Epithelial cell of prostate (primary cell): ENCODE measurements at places on chromosomes 16 and 17.
A peak's percentile ranks its signal among the peaks of the same experiment; 100 is the strongest.

DNA sequence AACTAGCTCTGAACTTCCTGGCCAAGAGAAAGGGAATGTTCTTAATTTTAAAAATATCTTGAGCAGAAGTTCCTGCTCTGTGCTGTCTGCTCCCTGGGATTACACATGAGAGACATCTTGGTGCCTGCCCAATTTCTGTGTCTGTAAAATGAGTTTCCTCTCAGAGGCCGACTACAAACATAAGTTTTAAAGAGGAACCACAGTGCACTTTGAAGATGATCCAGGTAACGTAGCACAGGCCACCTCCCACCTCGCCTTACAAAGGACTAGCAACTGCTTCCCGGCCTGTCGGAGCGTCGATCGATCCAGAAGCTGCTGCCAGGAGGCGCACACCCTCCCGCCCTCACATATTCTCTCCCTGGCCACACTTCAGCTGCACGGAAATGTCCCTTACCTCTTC, 55.0 kb upstream of the ATP2A3 start:
- no peak for DNase-seq

GRCh38 chr17:1629504-1630310, 1.1 kb upstream of the SLC43A2 start:
- DNase-seq, result no peak

DNA sequence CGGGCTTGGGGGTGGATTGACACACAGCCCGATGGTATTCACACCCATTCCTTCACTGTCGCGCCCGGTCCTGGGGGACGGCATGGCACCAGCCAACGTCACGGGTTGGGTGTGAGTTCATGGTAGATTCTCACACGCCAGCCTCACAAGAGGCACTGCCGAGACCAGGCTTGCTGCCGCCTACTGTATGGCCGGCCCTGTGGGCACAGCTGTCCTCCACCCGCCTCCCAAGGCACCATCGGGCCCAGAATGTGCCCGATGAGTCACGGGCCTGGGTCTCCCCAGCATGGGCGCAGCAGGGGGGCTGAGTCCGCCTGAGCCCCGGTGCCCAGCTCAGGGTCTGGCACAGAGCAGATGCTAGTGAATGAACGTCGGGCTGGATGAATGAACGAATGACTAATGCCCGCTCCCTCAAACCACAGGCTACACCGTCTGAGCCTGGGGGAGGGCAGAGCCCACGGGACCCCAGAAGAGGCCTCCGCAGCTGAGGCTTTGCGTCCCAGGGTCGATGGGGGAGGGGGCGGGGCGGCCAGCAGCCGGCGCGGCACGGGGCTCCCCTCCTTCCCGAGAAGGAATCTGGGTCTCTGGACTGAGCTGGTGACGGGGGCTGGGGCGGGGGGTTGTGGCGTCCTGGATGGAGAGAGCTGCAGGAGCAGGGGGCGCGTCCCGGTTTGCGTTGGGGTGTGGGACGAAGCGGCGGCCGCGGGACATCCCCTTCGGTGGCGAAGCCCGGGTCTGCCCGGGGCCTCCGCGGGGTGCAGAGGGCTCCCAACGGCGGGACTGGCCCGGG, 829 bp downstream of the PITPNM3 start:
- DNase-seq, result no peak

DNA sequence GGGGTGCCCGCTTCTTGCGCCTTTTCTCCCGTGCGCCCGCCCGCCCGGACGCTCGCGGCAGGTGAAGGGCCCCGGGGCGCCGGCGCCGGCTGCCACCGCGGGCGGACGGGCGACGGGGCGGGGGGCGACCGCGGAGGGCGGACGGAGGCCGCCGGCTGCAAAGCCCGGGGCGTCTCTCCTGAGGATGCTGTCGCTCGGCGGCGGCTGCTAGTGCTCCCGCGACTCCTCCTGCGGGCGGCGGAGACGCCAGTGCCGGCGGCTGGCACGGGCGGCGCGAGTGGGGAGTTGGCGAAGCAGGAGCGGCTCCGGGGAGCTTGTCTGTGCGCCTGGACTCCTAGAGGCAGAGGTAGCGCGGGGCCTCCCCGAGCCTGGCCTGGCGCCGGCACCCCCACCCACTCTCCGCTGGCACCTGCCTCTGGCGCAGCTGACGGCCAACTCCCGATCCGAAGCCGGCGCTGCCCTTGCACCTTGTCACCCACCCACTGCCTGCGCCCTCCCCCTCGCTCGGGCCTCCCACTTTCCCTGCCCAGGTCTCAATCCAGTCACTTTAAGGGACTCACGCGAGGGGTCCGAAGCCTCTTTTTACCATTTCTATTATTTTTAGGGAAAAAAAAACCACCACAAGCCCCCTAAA, at the start of gene FAM20A:
FAM20A (minus strand) TSS at position 437 of the 634 bp plus-strand sequence. CDS start 701 bp downstream, outside the sequence.
- no peak for DNase-seq

DNA sequence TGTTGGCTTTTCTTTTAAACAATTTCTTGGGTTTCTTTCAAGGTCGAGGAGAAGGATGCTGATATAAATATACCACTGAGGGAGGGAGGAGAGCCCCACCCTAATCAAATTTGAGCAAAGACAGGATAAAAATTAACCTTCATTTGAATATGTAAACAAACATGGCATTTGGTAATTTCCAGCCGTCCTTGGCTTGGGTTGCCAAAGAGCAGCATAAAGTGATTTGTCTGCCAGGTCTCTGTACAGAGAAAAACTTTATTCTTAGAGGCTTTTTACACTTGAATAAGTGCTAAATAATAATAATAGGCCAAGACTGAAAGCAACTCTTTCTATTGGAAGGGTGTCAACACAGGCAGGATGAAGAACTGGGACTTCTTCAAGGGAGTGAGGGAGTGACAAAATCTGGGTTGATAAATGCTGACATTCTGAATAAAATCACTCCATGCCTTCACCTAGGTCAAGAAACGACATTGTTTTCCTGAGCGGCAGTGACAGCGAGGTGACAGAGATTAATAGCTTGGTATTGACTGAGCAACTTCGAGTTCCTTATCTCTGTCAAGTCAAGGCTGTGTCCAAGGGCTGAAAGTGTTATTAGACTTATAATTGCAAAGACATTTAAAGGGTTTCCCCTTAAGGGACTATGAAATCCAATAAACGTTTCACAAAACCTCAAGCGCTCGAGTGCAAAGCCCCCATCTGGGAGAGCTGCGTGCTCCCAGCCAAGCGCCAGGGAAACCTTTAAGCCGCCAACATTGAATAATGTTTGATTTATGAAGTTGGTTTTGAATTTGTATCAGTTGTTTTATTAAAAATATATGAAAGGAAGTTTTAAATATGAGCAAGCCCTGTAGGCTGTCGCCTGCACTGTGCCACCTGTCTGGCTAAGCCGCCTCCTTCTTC, 269.5 kb upstream of the N4BP1 start:
- DNase-seq, result no peak

GRCh38 chr17:58351831-58352595, at the start of gene SUPT4H1:
Gene SUPT4H1, minus strand, starts transcription at chr17:58352201. Its CDS starts 66 bp downstream, at chr17:58352135.
- DNase-seq, result peak; percentile 77

GRCh38 chr17:65556910-65557348, 4.5 kb downstream of the AXIN2 start:
- no peak for DNase-seq

DNA sequence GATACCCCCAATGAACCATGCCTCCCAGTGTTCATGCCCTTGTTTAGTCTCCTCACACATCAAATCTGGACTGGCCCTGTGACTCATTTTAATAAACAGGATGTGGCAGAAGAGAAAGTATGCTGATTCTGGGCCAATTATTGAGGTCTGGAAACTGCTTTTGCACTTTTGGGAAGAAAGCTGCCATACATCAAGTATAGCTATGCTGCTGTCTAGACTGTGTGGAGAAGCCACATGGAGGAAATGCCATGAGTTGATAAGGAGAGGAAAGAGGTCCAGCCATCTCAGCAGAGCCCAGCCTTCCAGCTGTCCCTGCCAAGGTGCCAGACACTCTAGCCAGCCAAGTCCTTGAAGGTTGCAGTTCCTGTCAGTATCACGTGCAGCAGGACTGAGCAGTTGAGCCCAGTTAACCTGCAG, 16.7 kb downstream of the RPRML start:
- no peak for DNase-seq

GRCh38 chr16:31713945-31714902, 159.4 kb upstream of the ZNF267 start:
- no peak for DNase-seq

DNA sequence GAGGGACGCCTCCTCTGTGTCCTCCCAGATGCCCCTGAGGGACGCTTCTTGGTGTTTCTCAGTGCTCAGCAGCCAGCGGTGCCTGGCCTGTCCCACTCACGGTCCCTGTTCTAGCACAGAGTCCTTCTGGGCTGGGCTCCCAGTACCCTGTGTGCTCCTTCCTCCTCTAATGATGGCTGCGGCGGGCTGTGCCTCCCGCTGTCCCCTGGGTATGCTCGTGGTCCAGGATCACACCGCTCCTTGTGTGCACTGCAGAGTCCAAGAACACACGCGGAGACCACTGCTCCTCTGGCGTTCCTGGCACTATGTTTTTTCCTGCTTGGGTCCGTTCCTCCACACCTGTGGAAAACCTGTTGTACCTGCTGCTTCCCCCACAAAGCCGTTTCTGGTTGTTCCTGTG, 15.1 kb upstream of the IRF8 start:
- DNase-seq, result no peak

DNA sequence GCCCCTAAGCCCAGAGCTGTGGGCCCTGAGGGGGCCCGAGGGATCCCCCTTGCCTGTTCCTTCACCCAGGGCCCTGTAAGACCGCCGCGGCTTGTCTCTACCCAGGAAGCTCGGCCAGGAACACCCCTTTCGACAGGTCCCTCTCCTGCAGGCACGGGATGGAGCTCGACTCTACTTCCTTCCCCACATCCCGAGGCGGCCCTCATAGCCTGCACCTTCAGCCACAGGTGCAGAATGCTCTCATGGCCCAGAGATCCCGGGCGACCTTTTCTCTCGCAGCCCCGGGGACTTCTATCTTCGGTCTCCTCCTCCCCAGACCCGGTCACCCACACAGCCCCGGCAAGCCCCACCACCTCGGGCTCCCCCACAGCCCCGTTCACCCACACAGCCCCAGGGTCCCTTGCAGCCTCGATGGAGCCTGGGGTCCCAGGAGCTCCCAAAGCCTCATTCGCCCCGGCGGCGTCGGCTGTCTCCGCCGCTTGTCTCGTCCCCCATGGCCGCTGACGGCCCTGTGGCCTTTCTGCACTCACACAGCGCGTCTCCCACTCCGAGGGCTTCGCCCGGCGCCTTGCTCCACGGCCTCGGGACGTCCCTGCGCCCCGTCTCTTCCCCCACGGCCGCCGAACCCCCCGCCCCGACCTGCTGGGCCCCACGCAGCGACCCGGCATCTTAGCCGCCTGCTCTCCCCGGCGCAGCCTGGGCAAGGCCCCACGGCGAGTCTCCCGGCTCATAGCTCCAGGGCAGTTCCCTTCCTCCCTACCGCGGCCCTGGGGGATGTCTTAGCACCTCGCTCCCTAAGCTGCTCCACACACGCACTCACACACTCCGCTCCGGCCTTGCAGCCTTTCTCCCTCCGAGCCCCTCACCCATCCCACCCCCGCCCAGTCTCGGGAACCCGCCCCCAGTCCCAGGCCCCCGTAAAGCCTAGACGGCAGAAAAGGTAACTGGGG, 650 bp downstream of the KIAA0753 start:
- DNase-seq, result no peak

DNA sequence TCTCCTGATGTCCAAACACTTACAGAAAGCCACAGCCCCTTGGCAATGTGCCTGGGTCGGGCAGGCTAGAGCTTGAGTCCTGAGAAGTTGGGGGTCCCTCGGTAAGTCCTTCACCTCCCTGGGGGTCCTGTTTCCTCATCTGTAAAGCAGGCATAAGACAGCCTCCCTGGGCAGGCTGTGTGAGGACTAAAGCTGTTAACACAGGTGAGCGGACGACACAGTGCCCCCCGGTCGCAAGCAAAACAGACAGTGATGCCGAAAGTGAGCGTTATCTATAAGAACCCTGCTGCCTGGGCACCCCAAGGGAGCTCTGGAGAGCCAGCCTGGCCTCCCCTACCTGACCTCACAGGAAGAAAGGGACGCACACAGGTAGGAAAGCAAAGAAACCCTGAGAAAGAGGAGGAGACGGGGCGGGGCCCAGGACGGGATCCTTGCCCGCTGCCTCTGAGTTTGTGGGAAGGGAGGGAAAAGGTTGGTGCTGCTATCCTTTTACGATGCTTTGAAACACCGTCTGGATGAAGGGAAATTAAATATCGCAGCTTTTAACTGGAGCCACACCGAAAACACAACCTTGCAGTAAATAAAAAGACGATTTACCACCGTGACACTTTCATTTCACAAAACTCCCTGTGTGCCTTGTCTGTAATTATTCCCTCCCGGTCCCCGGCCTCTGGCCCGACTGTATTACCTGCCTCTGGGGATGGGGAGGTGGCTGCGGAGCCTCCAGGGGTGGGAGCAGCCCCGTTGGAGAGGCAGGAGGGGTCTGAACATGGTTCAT, 67.1 kb downstream of the ENGASE start:
- no peak for DNase-seq

DNA sequence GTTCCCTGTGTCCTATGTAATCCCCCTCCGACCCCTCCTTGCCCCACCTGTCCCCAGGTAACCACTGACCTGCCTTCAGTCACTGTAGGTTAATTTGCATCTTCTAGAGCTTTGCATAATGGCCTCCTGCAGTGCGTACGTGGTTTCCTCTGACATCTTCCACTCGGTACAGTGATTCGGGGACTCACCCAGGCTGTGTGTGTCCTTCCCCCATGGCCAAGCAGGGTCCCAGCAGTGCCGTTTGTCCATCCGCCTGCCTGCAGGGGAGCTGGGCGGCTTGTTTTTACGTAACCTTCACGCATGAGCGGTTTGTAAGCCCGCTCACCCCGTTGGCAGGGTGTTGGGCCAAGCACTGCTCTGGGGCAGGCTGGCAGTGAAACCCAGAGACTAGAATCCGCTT, 7.9 kb downstream of the MAPK8IP3 start:
- DNase-seq, result no peak

GRCh38 chr17:28338056-28338768, 2.7 kb downstream of the TNFAIP1 start:
- no peak for DNase-seq

- no peak for DNase-seq
These were observed 1.8 kb upstream of the KRT10 start for GRCh38 chr17:40824015-40824832.

DNA sequence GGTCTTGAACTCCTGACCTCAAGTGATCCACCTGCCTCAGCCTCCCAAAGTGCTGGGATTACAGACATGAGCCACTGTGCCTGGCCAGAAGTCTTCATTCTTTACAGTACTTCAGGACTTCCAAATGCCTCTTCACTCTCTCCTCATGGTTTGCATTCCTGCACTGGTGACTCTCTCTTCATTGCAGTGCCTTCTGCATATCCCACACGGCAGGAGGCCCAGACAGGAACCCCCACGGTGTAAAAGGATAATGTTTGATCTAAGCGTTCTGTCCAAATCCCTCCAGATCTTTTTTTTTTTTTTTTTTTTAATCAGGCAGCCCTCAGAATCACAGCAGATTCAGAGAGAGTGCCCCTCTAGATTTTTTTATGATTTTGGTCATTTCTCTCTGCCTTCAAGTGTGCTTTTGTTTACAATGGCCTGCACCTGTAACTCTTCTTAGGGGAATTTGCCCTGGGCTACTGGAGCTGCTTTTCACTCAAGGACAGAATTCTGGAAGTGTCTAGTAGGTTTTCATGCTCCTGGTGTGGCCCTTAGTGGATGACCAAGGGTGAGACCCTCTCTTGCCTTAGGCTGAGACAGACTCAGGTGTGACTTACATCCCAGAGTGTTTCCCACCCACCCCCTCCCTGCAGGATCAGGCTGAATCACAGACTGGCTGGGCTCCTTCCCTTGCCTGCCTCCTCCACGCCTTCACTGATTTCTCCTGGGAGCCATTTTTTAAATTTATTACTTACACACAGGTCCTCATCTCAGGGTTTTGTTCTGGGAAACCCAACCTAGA, 19.8 kb upstream of the NF1 start:
- DNase-seq, result no peak

- DNase-seq, result no peak
These were observed 19.3 kb downstream of the HSF5 start for GRCh38 chr17:58468944-58469343.

- no peak for DNase-seq
These were observed 21.2 kb downstream of the CORO7 start for GRCh38 chr16:4395055-4395726.

GRCh38 chr17:9026741-9027140, 5.4 kb downstream of the NTN1 start:
- DNase-seq, result no peak
